ENCODE measurements at places on chromosomes 13 and 19. TPM values are rescaled to one million over a fixed set of nuclear protein-coding genes. Genes with fewer than 3 reads are reported as not detected.

PSG6 gene
- not detected for total RNA-seq

ZNF30 gene
- 5.2 TPM for total RNA-seq

DHDH gene
- total RNA-seq = not detected

CD37 gene
- 23.2 TPM for total RNA-seq

RANBP3 gene
- 175 TPM for total RNA-seq

RBM26 gene
- total RNA-seq = 38.7 TPM

SRRM5 gene
- total RNA-seq = not detected

PKN1 gene
- total RNA-seq = 153 TPM

SULT2B1 gene
- total RNA-seq = 0.34 TPM

ZNF534 gene
- total RNA-seq = not detected

GRCh38 chr13:40776681-40777165, 5.7 kb upstream of the MRPS31 start:
- no peak for DNase-seq
- no peak overlapping the region for H3K4me3 ChIP-seq
- no peak overlapping the region for H3K27ac ChIP-seq
- peaks cover 12% of the 10 kb centered on the region for H3K4me1 ChIP-seq
- H3K27me3 ChIP-seq = no peaks in the 10 kb centered on the region

DNA sequence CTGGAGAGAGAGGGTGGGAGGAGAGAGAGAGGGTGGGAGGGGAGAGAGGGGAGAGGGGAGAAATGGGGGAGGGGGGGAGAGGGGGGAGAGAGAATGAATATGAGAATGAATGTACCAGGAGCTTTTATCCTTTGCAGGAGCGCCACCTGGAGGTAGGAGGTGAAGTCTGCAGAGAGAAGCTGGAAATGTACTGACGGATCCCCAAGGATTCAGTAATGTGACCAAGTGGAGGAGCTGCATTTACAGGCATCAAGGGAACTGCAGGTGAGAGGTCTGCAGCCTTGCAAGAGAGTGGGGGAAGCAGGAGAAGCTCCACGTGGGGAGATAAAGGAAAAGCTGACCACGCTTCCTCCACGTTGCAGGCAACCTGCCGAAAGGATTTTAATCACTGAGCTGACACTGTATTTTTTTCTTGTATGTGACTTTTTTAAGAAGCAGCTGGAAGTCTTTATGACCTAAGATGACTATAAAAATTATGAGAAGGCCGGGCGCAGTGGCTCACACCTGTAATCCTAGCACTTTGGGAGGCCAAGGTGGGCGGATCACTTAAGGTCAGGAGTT, 33.7 kb downstream of the VSTM1 start:
- no peak overlapping the region for H3K27ac ChIP-seq
- DNase-seq = peak; percentile 78
- no peaks in the 10 kb centered on the region for H3K4me1 ChIP-seq
- no peaks in the 10 kb centered on the region for H3K36me3 ChIP-seq
- H3K4me3 ChIP-seq = no peak overlapping the region

DNA sequence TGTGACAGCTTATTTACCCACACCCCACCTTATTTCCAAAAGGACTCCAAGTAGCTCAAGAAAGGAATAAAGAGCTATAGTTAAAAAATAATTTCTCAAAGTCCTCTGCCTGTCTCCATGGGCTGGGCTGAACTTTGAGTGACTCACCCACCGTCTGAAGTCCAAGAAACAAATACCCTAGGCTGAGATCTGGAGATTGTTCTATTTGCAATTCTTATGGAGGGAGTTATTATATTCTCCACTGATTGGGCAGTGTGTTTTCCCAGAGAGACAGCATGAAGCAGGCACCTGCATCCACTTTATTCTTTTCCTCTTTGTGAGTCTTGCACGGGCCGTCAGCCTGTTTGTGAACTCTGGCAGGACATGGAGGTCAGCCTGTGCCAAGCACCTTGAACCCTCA, 63.2 kb downstream of the SHISA2 start:
- no peaks in the 10 kb centered on the region for H3K27me3 ChIP-seq
- H3K4me1 ChIP-seq = no peaks in the 10 kb centered on the region
- no peak for DNase-seq
- H3K27ac ChIP-seq = no peak overlapping the region

- no peak overlapping the region for H3K27ac ChIP-seq
- H3K4me3 ChIP-seq = no peak overlapping the region
Observed at GRCh38 chr19:28606269-28607032, 606.5 kb downstream of the UQCRFS1 start.

GRCh38 chr19:41706741-41707501, 1.5 kb upstream of the CEACAM5 start:
- DNase-seq = peak; percentile 47
- no peak overlapping the region for H3K27ac ChIP-seq
- H3K4me1 ChIP-seq = no peaks in the 10 kb centered on the region
- H3K4me3 ChIP-seq = no peak overlapping the region

DNA sequence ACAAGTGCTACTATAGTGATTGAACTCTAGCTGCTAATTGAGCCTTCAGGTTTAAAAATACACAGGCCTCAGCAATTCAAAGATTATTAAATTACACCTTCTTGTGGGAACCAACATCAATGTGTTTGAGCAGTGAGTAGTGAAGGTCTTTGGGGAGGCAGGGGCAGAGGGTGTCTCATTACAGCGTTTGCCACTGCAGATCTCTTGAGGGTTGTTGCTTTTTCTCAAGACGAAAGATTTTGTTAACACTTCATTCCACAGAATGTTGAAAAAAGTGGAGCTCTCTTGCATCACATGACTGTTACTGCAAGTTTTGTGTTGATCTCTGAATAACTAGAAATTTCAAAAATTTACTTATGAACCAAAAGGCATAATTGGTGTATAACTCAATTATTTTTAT, 253.6 kb downstream of the ATP8A2 start:
- no peaks in the 10 kb centered on the region for H3K27me3 ChIP-seq
- H3K36me3 ChIP-seq = no peaks in the 10 kb centered on the region
- H3K27ac ChIP-seq = no peak overlapping the region
- no peak for DNase-seq
- H3K4me1 ChIP-seq = no peaks in the 10 kb centered on the region

DNA sequence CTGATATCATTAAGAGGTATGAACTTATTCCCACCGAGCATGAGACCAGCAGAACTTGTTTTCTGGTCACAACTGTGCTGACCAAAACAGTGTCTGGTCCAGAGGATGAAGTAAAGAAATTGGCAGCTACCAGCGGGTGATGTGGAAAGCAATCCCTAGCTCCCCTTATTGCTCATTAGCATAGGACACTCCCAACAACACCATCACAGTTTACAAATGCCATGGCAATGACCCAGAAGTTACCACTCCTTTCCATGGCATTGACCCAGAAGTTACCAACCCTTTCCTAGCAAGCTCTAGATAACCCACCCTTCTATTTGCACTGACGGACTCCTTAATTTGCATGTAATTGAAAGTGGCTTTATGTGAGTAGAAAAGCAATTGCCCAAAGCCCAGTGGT, 1856.1 kb downstream of the OLFM4 start:
- DNase-seq = no peak
- no peaks in the 10 kb centered on the region for H3K4me1 ChIP-seq
- H3K36me3 ChIP-seq = no peaks in the 10 kb centered on the region
- H3K27ac ChIP-seq = no peak overlapping the region

GRCh38 chr13:50213526-50213925, 198.3 kb downstream of the KCNRG start:
- H3K4me3 ChIP-seq = no peak overlapping the region
- DNase-seq = no peak
- H3K4me1 ChIP-seq = no peaks in the 10 kb centered on the region
- no peaks in the 10 kb centered on the region for H3K36me3 ChIP-seq
- no peaks in the 10 kb centered on the region for H3K27me3 ChIP-seq

GRCh38 chr13:81275666-81276258, 934.8 kb upstream of the SPRY2 start:
- H3K4me1 ChIP-seq = no peaks in the 10 kb centered on the region
- H3K27me3 ChIP-seq = no peaks in the 10 kb centered on the region
- no peak overlapping the region for H3K27ac ChIP-seq

GRCh38 chr19:57816652-57817051, 1.9 kb upstream of the ZNF552 start:
- no peaks in the 10 kb centered on the region for H3K27me3 ChIP-seq
- no peak overlapping the region for H3K4me3 ChIP-seq
- H3K27ac ChIP-seq = no peak overlapping the region

GRCh38 chr13:25770601-25771000, 281.2 kb downstream of the SHISA2 start:
- no peak overlapping the region for H3K27ac ChIP-seq
- no peak for DNase-seq
- no peaks in the 10 kb centered on the region for H3K36me3 ChIP-seq
- H3K27me3 ChIP-seq = no peaks in the 10 kb centered on the region
- no peak overlapping the region for H3K4me3 ChIP-seq

DNA sequence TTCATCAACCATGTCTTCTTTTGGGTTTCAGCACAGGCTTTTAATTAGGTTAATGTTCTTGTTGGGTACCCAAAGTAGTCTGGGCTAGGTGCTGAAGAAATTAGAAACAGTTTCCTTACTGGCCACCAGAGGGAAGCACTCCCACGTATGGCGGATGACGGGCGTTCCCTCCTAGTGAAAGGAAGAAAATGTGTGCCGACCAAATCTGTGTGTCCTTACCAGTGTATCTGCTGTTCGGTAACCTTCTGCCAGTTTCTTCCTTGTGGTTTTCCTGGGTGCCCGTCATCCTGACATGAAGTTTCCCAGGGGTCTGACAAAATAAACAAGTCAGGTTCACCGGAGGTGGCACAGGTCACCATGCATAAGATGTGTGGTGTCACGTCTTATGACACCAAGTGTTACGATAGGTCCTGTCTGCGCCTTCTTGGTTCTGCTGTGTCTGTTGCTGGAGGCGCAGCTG, 6.0 kb upstream of the WDR88 start:
- no peaks in the 10 kb centered on the region for H3K36me3 ChIP-seq
- no peak overlapping the region for H3K4me3 ChIP-seq
- no peak overlapping the region for H3K27ac ChIP-seq
- peaks cover 5% of the 10 kb centered on the region for H3K4me1 ChIP-seq
- H3K27me3 ChIP-seq = no peaks in the 10 kb centered on the region

DNA sequence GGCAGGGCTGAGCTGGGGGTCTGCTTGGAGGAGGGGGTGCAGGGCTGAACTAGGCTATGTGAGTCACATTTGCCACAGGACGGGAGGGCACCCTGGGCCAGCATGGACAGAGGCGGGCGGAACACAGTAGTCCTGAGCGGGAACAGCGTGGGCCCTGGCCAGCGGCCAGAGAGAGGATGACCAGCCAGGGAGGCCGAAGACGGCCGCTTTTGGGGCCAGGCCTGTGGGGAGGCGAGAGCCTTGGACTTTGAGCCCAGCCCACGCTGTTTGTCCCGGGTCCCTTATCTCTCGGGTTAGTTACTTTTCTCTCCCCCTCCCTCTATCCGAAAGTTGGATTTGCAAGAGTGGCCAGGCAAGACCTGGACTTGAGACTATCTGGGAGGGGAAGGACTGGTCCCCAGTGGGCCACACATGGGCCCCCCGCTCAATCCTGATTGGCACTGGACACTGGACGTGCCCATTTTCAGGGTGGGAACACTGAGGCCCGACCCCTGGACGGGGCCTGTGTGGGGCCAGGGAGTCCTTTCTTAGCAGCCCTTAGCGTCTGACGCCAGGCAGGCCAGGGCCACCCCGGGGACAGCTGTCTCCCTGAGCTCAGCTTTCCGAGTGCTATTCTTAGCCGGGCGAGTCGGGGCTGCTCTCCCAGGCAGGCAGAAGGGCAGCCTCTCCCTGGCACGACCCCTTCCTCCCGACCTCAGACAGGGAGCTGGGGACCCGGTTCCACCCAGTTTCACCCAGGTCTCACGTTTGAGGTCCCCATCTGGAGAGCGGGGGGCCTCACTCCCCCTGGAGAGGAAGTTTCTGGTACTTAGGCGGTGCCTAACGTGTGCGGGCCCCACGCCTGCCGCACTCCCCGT, 833 bp downstream of the GAMT start:
- peak; percentile 82 for DNase-seq
- no peaks in the 10 kb centered on the region for H3K27me3 ChIP-seq
- H3K4me1 ChIP-seq = peaks cover 10% of the 10 kb centered on the region
- peak overlapping the region; percentile 79 for H3K4me3 ChIP-seq
- H3K36me3 ChIP-seq = no peaks in the 10 kb centered on the region

GRCh38 chr13:80509264-80509663, 168.3 kb upstream of the SPRY2 start:
- no peak for DNase-seq
- no peak overlapping the region for H3K4me3 ChIP-seq
- no peaks in the 10 kb centered on the region for H3K4me1 ChIP-seq
- H3K27me3 ChIP-seq = no peaks in the 10 kb centered on the region

DNA sequence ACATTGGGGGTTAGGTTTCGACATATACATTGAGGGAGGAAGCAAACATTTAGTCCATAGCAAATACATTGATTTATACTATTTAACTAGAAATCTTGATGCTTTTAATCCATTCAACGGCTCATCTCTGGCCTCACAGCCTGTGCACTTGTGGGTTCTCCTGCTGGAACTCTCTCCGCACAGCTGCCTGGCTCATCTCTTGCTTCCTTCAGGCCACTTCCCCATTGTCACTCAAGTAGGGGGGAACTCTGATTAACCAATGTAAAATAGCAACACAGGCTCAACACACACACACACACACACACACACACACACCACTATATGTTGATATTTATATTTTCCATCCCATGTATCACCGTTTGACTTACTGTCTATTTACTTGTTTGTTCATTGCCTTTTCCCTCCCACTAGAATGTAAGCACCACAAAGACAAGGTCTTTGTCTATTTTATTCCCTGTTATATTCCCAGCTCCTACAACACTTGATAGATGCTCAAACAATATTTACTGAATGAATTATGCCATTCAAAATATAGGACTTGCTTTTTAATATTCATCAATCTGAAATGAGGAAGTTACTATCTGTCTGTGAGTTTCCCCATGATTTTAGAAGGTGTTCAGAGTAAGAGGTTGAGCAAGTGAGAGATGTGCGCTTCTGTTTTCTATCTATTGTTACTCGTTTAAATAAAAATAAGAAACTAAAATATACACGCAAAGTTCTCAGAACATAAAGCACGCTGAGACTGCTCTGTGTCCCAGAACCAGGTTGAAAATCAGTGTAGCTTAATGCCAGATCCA, 29.8 kb upstream of the PABPC3 start:
- H3K4me1 ChIP-seq = no peaks in the 10 kb centered on the region
- H3K27ac ChIP-seq = no peak overlapping the region
- no peak overlapping the region for H3K4me3 ChIP-seq
- no peaks in the 10 kb centered on the region for H3K36me3 ChIP-seq
- H3K27me3 ChIP-seq = peaks cover 14% of the 10 kb centered on the region
- no peak for DNase-seq

GRCh38 chr19:31154021-31154420, 195.2 kb downstream of the TSHZ3 start:
- H3K36me3 ChIP-seq = no peaks in the 10 kb centered on the region
- no peak overlapping the region for H3K27ac ChIP-seq
- DNase-seq = no peak
- H3K4me3 ChIP-seq = no peak overlapping the region
- no peaks in the 10 kb centered on the region for H3K27me3 ChIP-seq

GRCh38 chr13:46320821-46321220, 66.2 kb downstream of the RUBCNL start:
- DNase-seq = no peak
- H3K27me3 ChIP-seq = no peaks in the 10 kb centered on the region
- no peak overlapping the region for H3K4me3 ChIP-seq
- H3K36me3 ChIP-seq = no peaks in the 10 kb centered on the region
- H3K4me1 ChIP-seq = no peaks in the 10 kb centered on the region
- H3K27ac ChIP-seq = no peak overlapping the region

GRCh38 chr13:102141625-102142472, 260.0 kb downstream of the FGF14 start:
- no peak overlapping the region for H3K4me3 ChIP-seq
- no peaks in the 10 kb centered on the region for H3K4me1 ChIP-seq
- DNase-seq = no peak
- H3K36me3 ChIP-seq = no peaks in the 10 kb centered on the region
- no peaks in the 10 kb centered on the region for H3K27me3 ChIP-seq
